Smooth muscle cell of the umbilical artery (primary cell): ENCODE measurements at places on chromosomes 4 and X. TPM values are rescaled to one million over a fixed set of nuclear protein-coding genes. Genes with fewer than 3 reads are reported as not detected.

Gene XKRX
- total RNA-seq: under 0.01 and 0.14 TPM in 2 replicates

Gene FGFR3
- 0.59 and 1.3 TPM in 2 replicates for total RNA-seq

Gene TMEM35A
- total RNA-seq: 4.2 and 10.1 TPM in 2 replicates

Gene PABPC5
- 0.46 and 0.89 TPM in 2 replicates for total RNA-seq

Gene AFF2
- total RNA-seq: 3.6 and 6.8 TPM in 2 replicates
